B cell (primary cell): ENCODE measurements at places on chromosomes 7 and 10. TPM values are rescaled to one million over a fixed set of nuclear protein-coding genes. Genes with fewer than 3 reads are reported as not detected.

The PLXDC2 gene
- 0.07 and 0.19 TPM in 2 replicates for total RNA-seq

- DNase-seq: no peak
These were observed 1.3 kb downstream of the PCBD1 start for GRCh38 chr10:70886921-70887665.

The FAM25C gene
- total RNA-seq: not detected in 2 replicates

DNA sequence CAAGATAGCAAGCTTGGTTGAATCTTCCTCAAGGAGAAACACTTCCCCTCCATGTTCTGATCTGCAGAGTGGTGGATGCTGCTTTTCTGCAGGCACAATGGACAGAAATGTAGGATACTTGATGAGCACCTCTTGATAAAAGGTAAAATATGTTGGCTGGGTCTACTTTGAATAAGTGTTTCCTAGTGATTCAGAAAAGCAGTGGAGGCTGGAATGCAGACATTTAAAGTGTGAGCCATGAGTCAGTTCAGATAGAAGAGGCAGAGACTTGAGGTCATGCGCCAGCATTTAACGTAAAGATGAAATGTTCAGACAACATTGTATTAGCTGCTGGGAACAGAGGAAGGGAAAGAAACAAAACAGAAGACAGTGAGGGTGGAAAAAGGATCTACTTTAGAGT is 403.1 kb downstream of the ADRA2A start:
- no peak for DNase-seq

GRCh38 chr7:23261843-23262452 is 15.4 kb downstream of the GPNMB start:
- DNase-seq: peak; percentile 64

The EIF5AL1 gene
- total RNA-seq: 0.56 and 0.76 TPM in 2 replicates

DNA sequence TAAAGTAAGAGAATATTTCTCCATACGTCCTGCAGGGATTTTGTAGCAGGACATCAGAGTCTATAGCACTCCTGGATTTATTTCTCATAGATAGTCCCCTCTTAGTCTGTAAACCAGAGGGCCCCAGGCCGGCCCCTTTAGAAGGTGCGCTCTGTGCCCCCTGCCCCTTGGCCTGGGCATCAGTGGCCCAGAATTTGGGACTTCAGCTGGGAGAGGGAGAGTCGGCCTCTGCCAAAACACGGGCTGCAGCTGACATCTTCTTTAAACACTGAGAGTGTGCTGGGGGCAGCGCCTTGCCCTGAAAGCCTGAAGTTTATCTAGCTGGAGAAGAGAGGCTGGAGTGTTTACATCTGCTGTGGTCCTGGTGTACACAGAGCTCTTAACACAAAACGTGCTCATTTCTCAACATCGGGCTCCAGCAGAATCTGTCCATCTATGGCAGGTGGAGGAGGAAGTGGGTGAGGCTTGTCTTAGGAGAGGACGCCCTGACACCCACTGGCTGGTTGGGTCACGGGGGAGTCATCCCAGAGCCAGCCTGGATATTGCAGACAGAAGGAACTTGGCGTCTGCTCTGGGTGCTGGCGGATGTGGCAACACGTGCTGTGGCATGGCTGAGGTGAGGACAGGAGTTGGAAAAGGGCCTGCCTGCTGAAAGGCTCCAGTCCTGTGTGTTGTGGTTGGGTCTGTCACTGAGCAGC is 5.0 kb upstream of the TACR2 start:
- no peak for DNase-seq

- no peak for DNase-seq
These were observed 19.4 kb upstream of the PDCD4 start for GRCh38 chr10:110852255-110852896.

DNA sequence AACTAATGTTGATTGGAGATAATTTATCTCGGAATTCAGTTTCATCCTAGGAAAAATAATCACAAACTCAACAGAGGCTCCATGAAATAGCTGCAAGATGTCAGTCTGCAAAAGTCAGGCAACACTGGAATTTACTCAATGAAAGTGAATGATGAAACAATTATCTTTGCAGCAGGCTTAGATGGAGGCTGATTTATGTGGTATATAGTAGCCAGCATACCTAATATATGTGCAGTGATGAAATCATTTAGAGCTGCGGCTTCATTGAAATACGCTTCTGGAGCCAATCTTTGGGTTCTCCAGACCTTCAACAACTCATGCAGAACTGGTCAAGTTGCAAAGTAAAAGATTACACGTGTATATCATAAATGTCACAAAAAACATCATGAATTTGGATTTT is 113.3 kb downstream of the ITGA8 start:
- DNase-seq: no peak

- DNase-seq: no peak
These were observed 58.3 kb downstream of the SEMA3C start for GRCh38 chr7:80860554-80860953.

GRCh38 chr10:13272164-13272571 is 27.7 kb downstream of the PHYH start:
- DNase-seq: no peak

GRCh38 chr7:92645114-92646061 is 55.2 kb upstream of the FAM133B start:
- DNase-seq: no peak

The LRGUK gene
- total RNA-seq: 0.49 and 0.87 TPM in 2 replicates

The CACNB2 gene
- not detected in 2 replicates for total RNA-seq

GRCh38 chr7:137563981-137564380 is 220.4 kb upstream of the PTN start:
- DNase-seq: no peak
